Stimulated activated CD4-positive, alpha-beta T cell treated with anti-CD3 and anti-CD28 coated beads, Interleukin-2, amount 100 ng/mL, for 4 hours (primary cell): ENCODE measurements at places on chromosomes 7 and 10.

DNA sequence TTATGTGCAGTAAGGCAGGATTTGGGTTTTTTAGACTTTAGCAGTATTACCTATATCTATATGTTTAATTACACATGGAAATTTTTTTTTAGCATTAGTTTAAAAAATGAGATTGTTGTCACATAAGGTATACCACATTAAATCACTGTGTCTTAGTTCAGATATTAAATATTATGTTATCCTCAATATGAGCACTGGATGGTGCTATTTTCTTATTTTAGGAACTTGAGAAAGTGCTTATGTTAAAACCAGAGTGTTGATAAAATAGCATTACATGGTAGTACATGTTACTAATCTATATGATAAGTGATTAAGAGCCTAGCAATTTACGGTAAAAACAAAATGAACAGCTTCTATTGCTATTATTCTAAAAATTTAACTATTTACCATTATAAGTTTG lies 28.8 kb downstream of the MIOS start:
- DNase-seq = no peak

DNA sequence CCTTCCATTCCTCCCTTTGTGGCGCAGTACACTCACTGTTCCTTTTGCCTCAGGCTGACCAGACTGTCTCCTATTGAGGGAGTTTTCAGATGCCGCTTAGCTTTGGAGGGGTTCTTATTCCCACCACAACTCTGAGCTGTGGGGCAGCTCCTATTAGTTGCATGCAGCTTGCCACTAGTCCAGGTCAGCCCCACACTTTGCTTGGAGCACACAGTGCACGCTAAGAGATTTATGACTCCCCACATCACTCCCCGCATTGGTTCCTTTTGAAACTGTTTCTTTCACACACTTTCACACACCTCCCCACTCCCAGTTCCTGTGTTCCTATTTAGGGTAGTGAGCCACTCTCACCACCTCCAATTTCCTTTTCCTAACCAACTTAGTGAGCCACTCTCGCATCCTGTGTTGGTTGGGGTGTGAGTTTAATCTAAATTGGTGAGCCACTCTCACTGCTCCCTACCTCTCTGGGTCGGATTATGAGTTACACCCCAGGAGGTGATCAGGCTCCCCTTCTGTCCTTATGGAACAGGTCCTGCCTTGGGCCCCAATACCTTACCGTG lies 10.4 kb upstream of the ZNF485 start:
- no peak for DNase-seq

GRCh38 chr7:24951441-24951980 lies 28.5 kb downstream of the OSBPL3 start:
- no peak for DNase-seq

DNA sequence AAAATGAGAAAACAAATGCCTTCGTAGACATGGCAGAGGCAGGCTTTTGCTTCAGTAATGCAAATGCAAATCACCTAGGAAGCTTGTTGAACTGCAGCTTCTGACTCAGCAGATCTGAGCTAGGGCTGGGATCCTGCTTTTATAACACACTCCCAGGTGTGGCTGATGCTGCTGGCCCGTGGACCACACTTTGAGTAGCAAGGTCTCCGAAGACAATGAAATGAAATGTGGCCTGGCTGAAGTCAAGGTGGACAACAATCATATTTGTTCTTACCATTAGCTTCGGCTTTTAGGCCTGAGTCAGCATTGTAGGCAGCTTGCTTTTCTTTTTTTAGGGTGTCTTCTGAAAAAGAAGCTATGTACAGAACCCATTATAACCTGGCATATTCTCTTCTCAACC lies 26.3 kb downstream of the COL17A1 start:
- no peak for DNase-seq

DNA sequence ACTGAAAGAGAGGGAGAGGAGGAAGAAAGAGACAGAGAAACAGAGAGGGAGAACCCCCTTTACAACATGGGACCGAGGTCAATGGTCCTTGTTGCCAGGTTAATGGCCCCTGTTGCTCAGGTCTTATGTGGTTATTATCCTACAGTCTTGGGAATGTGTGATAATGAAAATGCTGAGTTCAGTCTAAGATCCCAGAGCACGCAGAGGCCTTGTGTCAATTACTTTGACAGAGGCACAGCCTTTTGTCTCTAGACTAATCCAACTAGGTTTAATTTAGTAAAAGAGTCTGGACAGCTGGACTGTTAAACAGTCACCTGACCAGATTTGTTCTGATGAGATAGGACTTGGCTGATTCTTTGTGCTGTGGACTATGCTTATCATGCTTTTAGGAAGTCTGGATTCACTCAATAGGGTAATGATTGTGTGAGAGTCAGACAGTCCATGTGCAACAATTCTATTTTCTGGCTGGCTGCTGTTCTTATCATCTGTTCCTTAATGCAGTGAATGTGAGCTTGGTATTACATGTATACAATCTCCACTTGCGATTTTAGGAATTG lies 157.4 kb upstream of the MAGI2 start:
- DNase-seq = no peak

GRCh38 chr10:103645141-103646054 lies 151.9 kb downstream of the NEURL1 start:
- no peak for DNase-seq

- no peak for DNase-seq
These were observed 192.8 kb downstream of the ADK start for GRCh38 chr10:74343804-74344203.

GRCh38 chr10:30059209-30060107 lies at the start of gene JCAD:
JCAD (minus strand) TSS chr10:30059586; CDS start chr10:30047812, 11,774 bp downstream.
- DNase-seq = peak; percentile 8

- DNase-seq = no peak
These were observed 651 bp upstream of the SKAP2 start for GRCh38 chr7:26865094-26865388.

DNA sequence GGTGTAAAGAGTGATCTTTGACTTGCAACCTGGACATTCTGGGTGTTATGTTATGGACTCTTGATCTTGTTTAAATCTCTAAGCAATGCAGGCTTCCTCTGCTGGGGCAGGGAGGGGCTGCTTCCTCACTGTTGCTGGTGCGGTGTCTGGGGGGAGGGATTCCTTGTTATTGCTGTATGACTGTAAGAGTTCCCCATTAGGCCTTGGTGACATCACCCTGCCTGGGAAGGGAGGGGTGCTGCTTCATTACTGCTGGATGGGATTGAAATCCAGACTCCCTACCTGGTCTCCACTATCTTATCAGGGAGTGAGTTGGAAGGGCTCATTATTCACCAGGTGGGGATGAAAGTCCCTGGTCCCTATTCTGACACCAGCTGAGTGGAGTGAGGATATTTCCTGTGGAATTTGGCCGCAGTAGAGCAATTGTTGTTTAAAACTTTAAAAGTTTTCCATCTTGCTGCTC lies 8.8 kb downstream of the OGDH start:
- DNase-seq = no peak

GRCh38 chr10:73717556-73717955 lies 19.6 kb upstream of the AGAP5 start:
- no peak for DNase-seq

- no peak for DNase-seq
These were observed 171.2 kb downstream of the EBF3 start for GRCh38 chr10:129792864-129793263.

DNA sequence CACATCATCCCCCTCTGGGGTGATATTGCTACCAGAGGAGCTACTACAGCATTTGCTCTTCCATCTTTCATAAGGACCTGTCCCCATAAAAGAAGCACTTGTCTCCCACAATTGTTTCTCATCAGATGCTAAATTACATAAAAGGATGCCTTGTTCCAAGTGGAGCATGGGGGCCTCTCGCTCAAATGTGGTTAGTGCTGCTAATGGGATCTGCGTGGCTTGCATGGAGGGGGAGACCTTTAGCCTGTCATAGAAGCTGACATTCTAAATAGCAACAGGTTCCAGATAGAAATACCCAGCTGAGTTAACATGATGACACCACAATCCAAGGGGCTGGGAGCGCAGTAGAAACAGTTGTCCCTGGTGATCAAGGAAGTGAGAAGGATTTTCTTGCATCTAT lies 257.9 kb downstream of the SFMBT2 start:
- DNase-seq = no peak

DNA sequence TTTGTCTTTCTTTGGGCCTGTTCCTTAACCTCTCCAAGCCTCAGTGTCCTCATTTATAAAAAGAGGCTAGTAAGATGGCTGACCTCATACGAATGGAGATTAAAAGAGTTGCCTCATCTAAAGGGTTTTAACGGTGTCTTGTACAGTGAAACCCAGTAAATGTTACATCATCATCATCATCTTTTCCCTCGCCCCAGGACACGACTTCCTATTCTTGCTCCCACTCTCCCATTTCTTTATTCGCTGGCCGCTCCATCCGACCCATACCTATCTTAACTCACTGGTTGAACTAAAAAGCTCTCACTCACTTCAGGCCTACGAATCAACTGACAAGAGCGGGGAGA lies 554 bp downstream of the FRA10AC1 start:
- no peak for DNase-seq

- no peak for DNase-seq
These were observed 98.3 kb downstream of the KCNMA1 start for GRCh38 chr10:77539147-77539935.

DNA sequence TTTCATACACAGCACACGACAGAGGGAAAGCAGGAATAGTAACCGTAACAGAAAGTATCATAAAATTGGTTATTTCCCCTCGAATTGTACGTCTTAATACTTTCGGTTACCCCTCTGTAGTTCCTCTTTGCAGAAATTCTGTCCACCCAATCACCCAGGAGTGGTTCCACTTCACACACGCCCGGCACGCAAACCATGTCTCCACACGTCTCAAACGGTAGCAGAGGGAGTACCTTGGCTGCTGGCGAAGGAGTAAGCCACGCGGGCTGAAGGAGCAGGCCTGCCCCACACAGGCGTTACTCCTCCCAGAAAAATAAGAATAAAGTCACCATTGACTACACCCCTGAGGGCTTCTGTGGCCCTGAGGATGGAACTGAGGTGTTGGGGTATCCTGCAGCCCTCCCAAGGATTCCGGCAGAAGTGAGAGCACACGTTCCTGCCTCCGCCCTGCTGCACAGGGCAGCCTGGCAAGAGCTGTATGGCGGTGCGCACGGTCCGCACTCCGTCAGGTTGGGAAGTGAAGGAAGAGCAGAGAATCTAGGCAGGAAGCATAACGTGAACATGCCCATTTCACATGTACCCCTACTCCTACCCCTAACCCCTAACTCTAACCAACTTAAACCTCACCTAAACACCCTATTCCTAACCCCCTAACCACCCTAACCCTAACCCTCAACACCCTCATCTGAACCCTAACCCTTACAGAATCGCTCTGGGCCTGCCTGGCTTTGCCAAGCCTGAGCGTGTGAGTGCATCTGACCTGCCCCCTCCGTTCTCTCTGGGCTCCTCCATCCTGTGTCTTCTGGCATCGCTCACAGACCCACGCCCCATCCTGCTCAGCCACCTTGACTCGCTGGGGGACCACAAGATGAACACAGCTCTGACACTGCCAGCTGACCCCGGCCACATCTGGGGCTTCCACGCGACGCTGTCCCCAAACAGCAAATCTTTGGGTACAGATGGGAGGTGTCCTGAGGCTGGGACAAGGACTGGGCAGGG lies 18.2 kb downstream of the GPR146 start:
- no peak for DNase-seq
